T1000 (cell line): ENCODE measurements at places on chromosomes 13 and 19.

GRCh38 chr13:30807392-30807791 lies 72.0 kb downstream of the ALOX5AP start:
- no peak for DNase-seq

DNA sequence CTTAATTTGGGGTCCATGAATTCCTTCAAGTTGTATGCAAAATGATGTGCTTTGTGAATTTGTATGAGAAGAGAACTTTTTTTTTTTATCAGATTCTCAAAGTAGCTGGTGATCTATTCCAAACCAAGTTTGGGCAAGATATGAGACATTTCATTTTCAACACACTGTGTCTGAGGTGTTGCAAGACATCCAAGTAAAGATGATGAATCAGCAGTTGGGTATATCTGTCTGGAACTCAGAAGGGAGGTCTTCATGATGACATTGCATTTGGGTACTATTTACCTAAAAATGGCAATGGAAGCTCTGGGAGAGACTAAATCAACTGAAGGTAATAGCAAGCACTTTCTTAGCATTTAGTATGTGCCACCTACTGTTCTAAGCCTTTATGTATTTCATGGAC lies 2.8 kb downstream of the FAM124A start:
- no peak for DNase-seq

GRCh38 chr13:40911341-40911740 lies 107.8 kb downstream of the ELF1 start:
- DNase-seq = no peak

- DNase-seq = no peak
These were observed 666 bp upstream of the ZNF320 start for GRCh38 chr19:52898101-52898500.

GRCh38 chr13:100090861-100091260 lies 2.0 kb downstream of the PCCA start:
- no peak for DNase-seq

GRCh38 chr19:38409631-38410133 lies 6.8 kb downstream of the FAM98C start:
- no peak for DNase-seq

GRCh38 chr13:106113796-106114195 lies 421.7 kb downstream of the EFNB2 start:
- no peak for DNase-seq

DNA sequence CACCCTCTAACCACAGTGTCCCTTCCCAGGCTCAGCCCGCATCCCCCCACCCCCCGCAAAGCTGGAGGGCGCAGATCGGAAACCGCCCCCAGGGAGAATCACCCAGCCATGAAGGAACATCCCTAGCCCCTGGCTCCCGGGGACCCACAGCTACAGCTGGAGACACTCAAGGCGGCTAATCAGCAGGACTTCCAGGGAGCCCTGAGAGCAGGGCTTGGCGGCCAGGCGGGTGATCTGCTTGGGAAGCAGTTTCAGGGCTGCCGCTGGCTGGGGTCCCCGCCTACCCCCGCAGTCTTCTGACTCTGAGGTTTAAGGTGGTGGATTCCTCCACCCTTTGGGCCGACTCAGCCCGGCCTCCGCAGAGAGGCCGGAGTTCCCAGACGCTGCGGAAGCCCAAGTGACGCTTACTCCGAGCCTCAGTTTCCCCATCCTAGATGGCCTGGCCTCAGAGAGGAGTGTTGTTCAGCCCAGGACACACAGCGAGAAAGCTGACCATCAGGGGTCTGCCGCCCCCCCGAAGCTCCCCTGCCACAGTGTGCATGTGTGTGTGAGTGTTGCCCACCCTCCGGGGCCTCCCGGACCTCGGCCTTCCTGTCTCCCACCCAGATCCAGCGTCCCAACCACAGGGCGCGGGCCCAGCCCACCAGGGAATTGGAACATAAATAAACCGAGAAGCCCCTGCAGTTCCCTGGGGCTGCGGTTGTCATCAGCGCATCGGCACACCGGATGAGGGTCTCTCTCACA lies 9.8 kb downstream of the FUT6 start:
- DNase-seq = no peak
